ENCODE measurements at places on chromosomes 4 and X. TPM values are rescaled to one million over a fixed set of nuclear protein-coding genes. Genes with fewer than 3 reads are reported as not detected.

Gene PAGE4
- total RNA-seq = not detected

Gene F8A2
- not detected for total RNA-seq

Gene PITX2
- 4.2 TPM for total RNA-seq

Gene HAUS3
- total RNA-seq = 10.7 TPM

GRCh38 chr4:7648544-7649395, 214.0 kb upstream of the PSAPL1 start:
- no peaks in the 10 kb centered on the region for H3K36me3 ChIP-seq
- H3K4me1 ChIP-seq = peaks cover 58% of the 10 kb centered on the region
- H3K27ac ChIP-seq = peak overlapping the region; percentile 58
- DNase-seq = no peak

Gene PABPC4L
- total RNA-seq = 0.58 TPM

- H3K27ac ChIP-seq = no peak overlapping the region
- H3K36me3 ChIP-seq = no peaks in the 10 kb centered on the region
- no peak for DNase-seq
- H3K4me1 ChIP-seq = no peaks in the 10 kb centered on the region
Observed at GRCh38 chrX:20715176-20715575, 448.5 kb upstream of the RPS6KA3 start.

All from astrocyte (in vitro differentiated cells and primary cell).